ENCODE measurements at places on chromosomes 1 and 21. TPM values are rescaled to one million over a fixed set of nuclear protein-coding genes. Genes with fewer than 3 reads are reported as not detected.

Gene RGS13
- not detected for total RNA-seq

Gene C8A
- under 0.01 TPM for total RNA-seq

Gene SMIM1
- total RNA-seq, result 1.2 TPM

Gene AK2
- 156 TPM for total RNA-seq

Gene CIART
- total RNA-seq, result 4.8 TPM

Gene HRNR
- not detected for total RNA-seq

Gene CRYAA
- total RNA-seq, result not detected

Gene EFNA3
- 1.8 TPM for total RNA-seq

Gene DIRAS3
- total RNA-seq, result 78.9 TPM

Gene RYR2
- total RNA-seq, result under 0.01 TPM

Gene RIT1
- 51.5 TPM for total RNA-seq

Gene AURKAIP1
- total RNA-seq, result 85.8 TPM

Gene CLEC20A
- not detected for total RNA-seq

Gene NEK2
- total RNA-seq, result 17.3 TPM

Gene PROK1
- total RNA-seq, result not detected

Gene LGR6
- not detected for total RNA-seq

Gene C1orf116
- not detected for total RNA-seq

Gene LORICRIN
- not detected for total RNA-seq

Gene GLMN
- total RNA-seq, result 10.9 TPM

Gene TARBP1
- 28.8 TPM for total RNA-seq

Gene ZNF697
- 21.0 TPM for total RNA-seq

Gene SH2D2A
- total RNA-seq, result not detected

Gene LHX8
- not detected for total RNA-seq

Gene SYT2
- total RNA-seq, result not detected

Gene TTC39A
- 0.30 TPM for total RNA-seq

Gene PRAMEF9
- total RNA-seq, result not detected

Gene TSACC
- total RNA-seq, result not detected

Gene S100A12
- total RNA-seq, result not detected

Gene FNDC10
- total RNA-seq, result 2.6 TPM

Gene IFI44L
- total RNA-seq, result 1.6 TPM

Gene TRIM17
- total RNA-seq, result under 0.01 TPM

Measured in smooth muscle cell of the umbilical artery (primary cell).